ENCODE measurements at places on chromosomes 7 and 10. TPM values are rescaled to one million over a fixed set of nuclear protein-coding genes. Genes with fewer than 3 reads are reported as not detected.

DNA sequence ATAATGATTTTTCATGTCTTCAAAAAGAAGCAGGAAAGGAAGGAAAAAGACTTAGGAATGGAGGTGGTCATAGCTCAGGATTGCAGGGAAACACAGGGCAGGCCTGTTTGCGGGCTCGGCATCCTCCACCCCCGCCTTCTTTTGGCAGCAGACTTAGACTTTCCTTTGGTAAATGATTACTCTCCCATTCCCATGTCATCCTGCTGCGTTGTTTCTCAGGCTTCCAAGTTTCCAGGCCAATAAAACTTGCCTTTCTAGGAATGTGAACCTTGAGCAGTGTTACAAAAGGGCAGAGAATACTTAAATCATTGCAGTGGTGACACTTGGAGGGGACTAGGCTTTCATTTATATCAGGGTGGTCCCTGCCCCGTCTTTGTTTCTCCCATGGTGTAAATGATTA, 34.0 kb upstream of the DGKB start:
- no peak overlapping the region for H3K27ac ChIP-seq
- DNase-seq = no peak
- H3K27me3 ChIP-seq = no peaks in the 10 kb centered on the region
- no peaks in the 10 kb centered on the region for H3K36me3 ChIP-seq

RAB19 gene
- total RNA-seq = 5.2 TPM

- H3K4me1 ChIP-seq = peaks cover 3% of the 10 kb centered on the region
- H3K27ac ChIP-seq = no peak overlapping the region
- DNase-seq = no peak
Observed at GRCh38 chr10:103168438-103168837, 24.6 kb downstream of the NT5C2 start.

DNA sequence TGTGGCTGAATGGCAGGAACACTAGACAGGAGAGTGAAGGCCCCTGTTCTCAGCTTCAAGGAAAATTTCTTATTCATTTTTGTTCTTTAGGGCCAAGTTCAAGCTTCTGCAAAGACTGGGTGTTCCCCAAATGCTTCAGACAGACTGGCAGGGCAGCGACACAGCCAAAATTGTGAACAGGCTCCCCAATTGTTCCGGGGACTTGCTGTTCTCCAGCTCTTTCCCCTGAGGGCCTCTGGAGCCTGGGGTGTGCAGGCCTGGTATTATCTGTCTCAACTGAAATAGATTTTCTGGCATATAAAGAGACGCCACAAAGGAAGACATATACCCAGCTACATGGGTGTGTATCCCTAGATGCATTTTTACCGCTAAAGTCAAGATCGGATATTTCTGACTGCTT, 30.3 kb upstream of the PLCE1 start:
- peaks cover 9% of the 10 kb centered on the region for H3K36me3 ChIP-seq
- H3K4me3 ChIP-seq = no peak overlapping the region
- no peaks in the 10 kb centered on the region for H3K4me1 ChIP-seq
- H3K27me3 ChIP-seq = no peaks in the 10 kb centered on the region
- DNase-seq = no peak
- H3K27ac ChIP-seq = no peak overlapping the region

UCN3 gene
- not detected for total RNA-seq

IPMK gene
- total RNA-seq = 5.6 TPM

GRCh38 chr10:72297281-72297804, 23.6 kb downstream of the DDIT4 start:
- peaks cover 11% of the 10 kb centered on the region for H3K36me3 ChIP-seq
- no peaks in the 10 kb centered on the region for H3K27me3 ChIP-seq
- DNase-seq = peak; percentile 99
- H3K4me3 ChIP-seq = peak overlapping the region; percentile 89
- H3K27ac ChIP-seq = peak overlapping the region; percentile 100
- H3K4me1 ChIP-seq = peaks cover 68% of the 10 kb centered on the region

DNA sequence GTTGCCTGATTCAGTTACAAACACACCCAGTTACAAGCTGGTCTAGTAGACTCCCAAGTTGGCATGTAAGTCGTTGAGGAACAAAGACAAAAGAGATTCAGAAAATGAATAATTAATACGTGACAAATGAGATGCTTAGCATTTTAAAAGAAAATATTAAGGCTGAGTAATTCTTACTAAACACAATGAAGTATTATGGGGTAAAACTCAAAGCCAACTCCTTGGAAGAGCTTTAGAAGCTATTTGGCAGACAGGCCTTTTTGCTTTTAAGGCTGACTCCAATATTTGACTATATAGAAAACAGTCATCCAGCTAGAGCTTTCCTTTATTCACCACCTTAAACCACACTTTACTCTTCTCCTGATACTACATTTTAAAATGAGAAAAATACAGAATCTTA, 5.4 kb downstream of the TRDMT1 start:
- no peak overlapping the region for H3K27ac ChIP-seq
- H3K27me3 ChIP-seq = no peaks in the 10 kb centered on the region
- DNase-seq = no peak
- peaks cover 2% of the 10 kb centered on the region for H3K36me3 ChIP-seq

GRCh38 chr7:40645197-40645596, 510.4 kb downstream of the SUGCT start:
- no peak for DNase-seq
- H3K27me3 ChIP-seq = peaks cover 2% of the 10 kb centered on the region

DNA sequence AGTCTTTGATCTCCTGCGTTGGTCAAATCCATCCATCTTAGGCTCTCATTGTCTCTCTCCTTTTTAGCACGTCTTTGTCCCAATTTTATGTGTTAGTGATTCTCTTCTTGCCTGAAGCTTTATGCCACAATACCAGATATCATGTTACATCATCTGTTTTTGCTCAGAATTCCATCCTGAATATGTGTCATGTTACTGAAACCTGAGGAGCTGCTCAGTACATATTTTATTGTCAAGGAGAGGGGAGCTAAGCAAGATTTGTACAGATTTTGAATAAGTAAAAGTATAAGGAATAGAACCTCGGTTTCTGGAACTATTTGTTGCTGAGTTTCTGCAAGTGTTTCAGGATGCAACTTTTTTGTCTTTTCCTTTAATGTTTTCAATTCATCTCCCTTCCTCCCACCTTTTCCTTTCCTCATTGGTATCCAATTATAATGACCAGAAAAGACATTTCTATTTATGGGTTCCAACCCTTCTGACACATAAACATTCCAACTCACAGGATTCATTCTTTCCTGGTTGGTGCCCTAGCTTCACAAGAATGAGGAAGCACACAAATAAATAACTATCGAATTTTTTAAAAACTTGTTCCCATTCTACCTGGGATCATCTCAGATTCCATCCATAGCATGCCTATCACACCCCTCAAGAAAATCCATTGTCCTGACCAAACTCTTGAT, 291.8 kb downstream of the CRPPA start:
- H3K27ac ChIP-seq = no peak overlapping the region
- no peaks in the 10 kb centered on the region for H3K4me1 ChIP-seq
- H3K27me3 ChIP-seq = no peaks in the 10 kb centered on the region
- no peak for DNase-seq
- H3K4me3 ChIP-seq = no peak overlapping the region
- no peaks in the 10 kb centered on the region for H3K36me3 ChIP-seq

- DNase-seq = no peak
- H3K27me3 ChIP-seq = no peaks in the 10 kb centered on the region
- H3K27ac ChIP-seq = no peak overlapping the region
- peaks cover 1% of the 10 kb centered on the region for H3K4me1 ChIP-seq
Observed at GRCh38 chr7:144728551-144728950, 107.3 kb downstream of the TPK1 start.

GRCh38 chr7:72057796-72058195, 354.3 kb downstream of the CALN1 start:
- no peaks in the 10 kb centered on the region for H3K27me3 ChIP-seq
- DNase-seq = no peak
- H3K27ac ChIP-seq = no peak overlapping the region
- no peaks in the 10 kb centered on the region for H3K4me1 ChIP-seq
- no peak overlapping the region for H3K4me3 ChIP-seq
- no peaks in the 10 kb centered on the region for H3K36me3 ChIP-seq

- H3K36me3 ChIP-seq = no peaks in the 10 kb centered on the region
- H3K4me3 ChIP-seq = no peak overlapping the region
- H3K27me3 ChIP-seq = no peaks in the 10 kb centered on the region
- DNase-seq = no peak
Observed at GRCh38 chr7:95026421-95027072, 119.2 kb downstream of the PPP1R9A start.

GRCh38 chr7:72317341-72317740, 94.8 kb downstream of the CALN1 start:
- no peaks in the 10 kb centered on the region for H3K36me3 ChIP-seq
- H3K27ac ChIP-seq = no peak overlapping the region
- no peak overlapping the region for H3K4me3 ChIP-seq
- H3K27me3 ChIP-seq = no peaks in the 10 kb centered on the region

- peaks cover 17% of the 10 kb centered on the region for H3K4me1 ChIP-seq
- no peaks in the 10 kb centered on the region for H3K27me3 ChIP-seq
- H3K27ac ChIP-seq = no peak overlapping the region
- H3K36me3 ChIP-seq = peaks cover 2% of the 10 kb centered on the region
Observed at GRCh38 chr7:91089382-91089963, 174.8 kb upstream of the FZD1 start.

DNA sequence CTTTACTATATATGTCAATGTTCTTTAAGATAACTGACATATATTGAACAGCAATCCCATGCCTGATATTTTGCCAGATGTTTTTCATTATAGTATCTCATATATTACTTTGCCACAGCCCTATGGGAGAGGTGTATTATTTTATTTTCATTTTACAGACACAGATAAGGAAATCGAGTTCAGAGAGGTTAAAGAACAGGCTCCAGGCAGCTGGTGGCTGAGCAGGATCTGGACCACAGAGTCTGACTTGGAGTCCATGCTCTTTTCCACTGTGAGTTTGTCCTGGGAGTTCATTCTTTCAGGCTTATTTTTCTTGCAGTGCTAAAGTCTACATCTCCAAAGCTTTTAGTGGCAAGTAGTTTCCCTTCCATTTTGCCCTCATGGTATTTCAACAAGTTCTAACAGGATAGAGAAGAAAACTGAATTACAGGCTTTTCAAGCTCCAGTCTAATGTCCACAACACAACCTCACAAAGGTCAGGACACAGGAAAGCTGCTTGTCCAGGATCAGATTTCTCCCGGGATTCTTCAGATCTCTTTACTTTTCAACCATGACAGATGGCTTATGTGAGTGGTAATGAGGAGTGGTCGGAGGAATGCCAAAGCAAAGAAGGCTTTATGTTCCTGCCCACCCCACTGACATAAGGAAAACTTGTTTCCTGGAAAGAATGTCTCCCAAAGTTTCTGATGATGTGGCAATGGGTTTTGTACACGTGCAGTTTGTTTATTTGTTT, 13.1 kb upstream of the SLC35B4 start:
- peaks cover 4% of the 10 kb centered on the region for H3K27me3 ChIP-seq
- DNase-seq = no peak
- H3K4me1 ChIP-seq = peaks cover 3% of the 10 kb centered on the region
- H3K36me3 ChIP-seq = no peaks in the 10 kb centered on the region
- no peak overlapping the region for H3K27ac ChIP-seq

MACROH2A2 gene
- total RNA-seq = 2.7 TPM

- no peaks in the 10 kb centered on the region for H3K36me3 ChIP-seq
- no peak overlapping the region for H3K4me3 ChIP-seq
- no peaks in the 10 kb centered on the region for H3K4me1 ChIP-seq
- peaks cover 2% of the 10 kb centered on the region for H3K27me3 ChIP-seq
Observed at GRCh38 chr10:44376472-44377099, 8.3 kb downstream of the CXCL12 start.

GRCh38 chr10:13890233-13891127, 303.7 kb downstream of the PRPF18 start:
- peak overlapping the region; percentile 69 for H3K4me3 ChIP-seq
- DNase-seq = peak; percentile 11
- peaks cover 66% of the 10 kb centered on the region for H3K27me3 ChIP-seq
- no peak overlapping the region for H3K27ac ChIP-seq
- H3K36me3 ChIP-seq = no peaks in the 10 kb centered on the region
- peaks cover 20% of the 10 kb centered on the region for H3K4me1 ChIP-seq

DNA sequence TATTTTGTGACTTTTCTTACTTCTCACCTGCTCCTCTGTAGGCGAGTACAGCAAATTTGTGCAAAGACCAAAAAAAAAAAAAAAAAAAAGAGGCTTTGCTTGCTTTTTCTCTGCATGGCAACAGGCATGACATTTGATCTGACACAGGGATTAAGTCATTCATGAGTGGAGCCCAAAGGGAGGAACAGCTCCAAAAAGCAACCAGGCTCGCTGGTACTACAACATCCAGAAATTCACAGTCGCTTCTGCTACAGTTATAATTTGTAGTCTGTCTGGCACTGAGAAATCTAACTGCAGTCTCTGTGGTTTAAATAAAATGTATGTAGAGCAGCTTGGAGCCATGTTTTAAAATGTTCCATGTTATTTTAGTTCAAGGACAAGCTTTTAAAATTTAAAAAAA, 31.7 kb downstream of the MKX start:
- H3K36me3 ChIP-seq = no peaks in the 10 kb centered on the region
- H3K27ac ChIP-seq = no peak overlapping the region
- no peak overlapping the region for H3K4me3 ChIP-seq
- no peaks in the 10 kb centered on the region for H3K4me1 ChIP-seq

GRCh38 chr10:1957057-1957456, 219.7 kb upstream of the ADARB2 start:
- no peak overlapping the region for H3K4me3 ChIP-seq
- H3K4me1 ChIP-seq = peaks cover 5% of the 10 kb centered on the region
- peak; percentile 15 for DNase-seq

GRCh38 chr10:21681156-21681555, 147.1 kb downstream of the MLLT10 start:
- DNase-seq = no peak
- peaks cover 21% of the 10 kb centered on the region for H3K36me3 ChIP-seq
- no peak overlapping the region for H3K27ac ChIP-seq
- H3K27me3 ChIP-seq = no peaks in the 10 kb centered on the region

DNA sequence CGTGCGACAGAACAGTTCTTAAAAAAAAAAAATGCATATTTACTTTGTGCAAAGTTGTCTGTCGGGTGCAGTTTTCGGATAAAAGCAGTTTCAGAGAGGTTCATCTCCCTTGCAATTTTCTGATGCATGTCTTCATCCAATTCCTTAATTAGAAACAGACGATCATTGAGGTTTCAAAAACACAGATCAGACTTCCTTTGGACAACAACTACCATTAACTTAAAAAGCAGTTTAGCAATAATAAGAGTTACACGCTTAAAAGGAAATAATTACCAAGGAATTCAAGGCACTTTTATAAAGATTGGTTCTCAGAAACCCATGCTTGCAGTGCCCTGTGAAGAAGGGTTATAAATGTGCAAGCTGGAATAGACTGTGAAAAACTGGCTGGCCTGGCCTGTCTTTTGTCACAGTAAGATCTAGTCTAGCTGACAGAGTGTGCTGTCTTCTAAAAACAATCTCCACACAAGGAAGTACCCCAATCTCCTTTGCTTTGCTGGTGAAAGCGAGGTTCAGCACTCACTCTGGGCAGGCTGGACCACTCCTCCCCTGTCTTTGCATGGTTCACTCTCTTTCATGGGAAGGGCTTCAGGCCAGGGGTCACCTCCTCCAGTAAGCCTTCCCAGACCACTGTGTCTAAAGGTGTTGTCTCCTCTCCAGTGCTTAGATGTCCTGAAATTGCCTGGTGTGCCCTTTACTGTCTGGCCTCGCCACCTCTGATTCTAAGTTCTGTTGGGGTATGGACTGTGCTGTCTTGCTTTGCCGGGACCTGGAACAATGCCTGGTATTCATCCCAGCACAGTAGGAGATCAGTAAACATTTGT, 34.8 kb upstream of the HNRNPH3 start:
- no peak overlapping the region for H3K27ac ChIP-seq
- H3K27me3 ChIP-seq = no peaks in the 10 kb centered on the region
- H3K36me3 ChIP-seq = no peaks in the 10 kb centered on the region
- no peak overlapping the region for H3K4me3 ChIP-seq
- no peak for DNase-seq

- no peaks in the 10 kb centered on the region for H3K36me3 ChIP-seq
- peak overlapping the region; percentile 5 for H3K27ac ChIP-seq
- DNase-seq = peak; percentile 69
- peaks cover 7% of the 10 kb centered on the region for H3K27me3 ChIP-seq
- peaks cover 36% of the 10 kb centered on the region for H3K4me1 ChIP-seq
Observed at GRCh38 chr10:89163265-89163995, 43.7 kb downstream of the CH25H start.

Measured in activated naive CD4-positive, alpha-beta T cell treated with anti-CD3 and anti-CD28 coated beads for 36 hours (primary cell).